Right ventricle myocardium superior (tissue), 1 donor: ENCODE measurements at places on chromosomes 1 and 21.

DNA sequence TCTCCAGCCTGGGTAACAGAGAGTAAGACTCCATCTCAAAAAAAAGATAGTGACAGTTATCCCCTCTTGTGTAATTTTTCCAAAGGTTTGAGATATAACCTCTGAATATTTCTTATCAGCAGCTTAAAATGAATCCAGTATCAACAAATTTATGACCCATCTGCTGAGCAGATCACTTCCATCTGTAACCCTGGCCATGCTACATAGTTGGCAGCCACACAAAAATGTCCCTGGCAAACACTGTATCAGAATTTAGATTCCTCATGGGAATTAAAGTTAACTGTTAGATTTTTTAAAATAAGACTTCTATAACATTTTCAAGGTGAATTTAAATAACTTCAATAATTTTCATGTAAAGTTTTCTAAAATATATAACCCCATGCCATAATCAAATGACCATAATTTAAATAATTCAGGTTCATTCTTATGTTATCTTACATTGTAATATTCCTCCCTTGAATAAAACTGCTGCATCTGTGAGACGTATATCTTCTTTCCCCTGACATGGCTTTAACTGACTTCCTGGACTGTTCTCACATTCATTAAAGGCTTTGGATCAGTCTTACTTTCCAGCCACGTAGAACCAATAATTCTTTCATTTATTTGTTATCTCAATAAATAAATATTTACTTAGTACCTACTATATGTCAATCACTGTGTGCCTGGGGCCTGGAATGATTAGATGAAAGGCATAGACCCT, 5.3 kb upstream of the PRPF38B start:
- no peak for DNase-seq

- DNase-seq: no peak
Measured at GRCh38 chr21:37792046-37792445, 124.2 kb downstream of the KCNJ6 start.

- DNase-seq: no peak
Measured at GRCh38 chr1:223711173-223711572, 1.2 kb upstream of the CAPN2 start.

DNA sequence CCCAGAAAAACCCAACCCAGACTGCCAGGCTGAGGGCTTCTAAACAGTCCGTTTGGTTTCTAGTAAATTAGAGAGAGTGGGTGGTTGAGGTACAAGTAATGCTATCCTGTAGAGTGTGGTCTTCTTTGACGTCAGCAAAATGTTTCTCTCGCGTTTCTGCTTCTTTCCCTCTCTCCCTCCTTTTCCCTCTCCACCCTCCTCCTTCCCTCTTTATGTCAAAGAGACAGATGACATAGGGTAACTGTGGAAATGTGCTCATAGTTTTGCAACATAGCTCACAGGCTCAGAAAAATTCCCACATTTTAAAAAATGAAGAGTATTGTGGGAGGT, 158.3 kb downstream of the TOMM20 start:
- DNase-seq: no peak

GRCh38 chr1:178976541-178976940, 49.2 kb upstream of the FAM20B start:
- DNase-seq: no peak

DNA sequence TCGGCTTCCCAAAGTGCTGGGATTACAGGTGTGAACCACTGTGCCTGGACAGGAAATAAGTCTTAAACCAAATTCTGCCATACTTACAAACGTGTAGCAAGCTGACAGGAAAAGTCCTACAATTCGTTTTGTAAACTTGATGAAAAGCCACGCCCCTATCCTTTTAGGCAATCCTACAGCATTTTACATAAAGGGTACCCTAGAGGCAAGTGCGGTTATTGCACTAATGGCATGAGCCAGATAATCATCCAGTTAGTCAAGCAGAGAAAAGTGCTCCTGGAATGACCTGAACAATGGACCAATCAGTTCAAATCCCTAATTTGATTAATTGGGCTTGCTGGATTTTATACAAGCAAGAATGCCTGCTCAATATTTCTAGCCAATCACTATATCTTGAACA, 338.2 kb downstream of the KIF26B start:
- DNase-seq: no peak
